ENCODE measurements at places on chromosomes 13 and 19.

GRCh38 chr19:35525873-35526272 lies 2.2 kb downstream of the SBSN start:
- no peak for DNase-seq

- DNase-seq, result no peak
Measured at GRCh38 chr19:2495130-2495641, 19.3 kb downstream of the GADD45B start.

DNA sequence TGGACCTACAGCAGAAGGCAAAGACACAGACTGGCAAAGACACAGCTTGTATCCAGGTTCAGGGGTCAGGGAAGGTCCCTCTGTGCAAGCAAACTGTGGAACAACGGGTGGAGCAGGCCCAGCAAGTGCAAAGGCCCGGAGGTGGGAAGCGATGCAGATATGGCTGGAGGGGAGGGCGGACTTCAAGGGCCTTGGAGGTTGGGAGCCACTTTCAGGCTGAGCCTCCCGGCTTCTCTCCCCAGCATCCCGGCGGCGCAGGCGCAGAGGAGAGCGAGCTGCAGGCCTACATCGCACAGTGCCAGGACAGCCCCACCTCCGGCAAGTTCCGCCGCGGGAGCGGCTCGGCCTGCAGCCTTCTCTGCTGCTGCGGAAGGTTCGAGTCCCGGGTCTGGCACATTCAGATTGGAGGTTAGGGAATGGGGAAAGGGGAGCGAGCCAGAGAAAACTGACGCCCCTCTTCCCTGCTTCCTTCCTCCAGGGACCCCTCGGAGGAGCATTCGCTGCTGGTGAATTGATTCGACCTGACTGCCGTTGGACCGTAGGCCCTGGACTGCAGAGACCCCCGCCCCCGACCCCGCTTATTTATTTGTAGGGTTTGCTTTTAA lies 2.1 kb upstream of the PNPLA6 start:
- DNase-seq, result no peak

DNA sequence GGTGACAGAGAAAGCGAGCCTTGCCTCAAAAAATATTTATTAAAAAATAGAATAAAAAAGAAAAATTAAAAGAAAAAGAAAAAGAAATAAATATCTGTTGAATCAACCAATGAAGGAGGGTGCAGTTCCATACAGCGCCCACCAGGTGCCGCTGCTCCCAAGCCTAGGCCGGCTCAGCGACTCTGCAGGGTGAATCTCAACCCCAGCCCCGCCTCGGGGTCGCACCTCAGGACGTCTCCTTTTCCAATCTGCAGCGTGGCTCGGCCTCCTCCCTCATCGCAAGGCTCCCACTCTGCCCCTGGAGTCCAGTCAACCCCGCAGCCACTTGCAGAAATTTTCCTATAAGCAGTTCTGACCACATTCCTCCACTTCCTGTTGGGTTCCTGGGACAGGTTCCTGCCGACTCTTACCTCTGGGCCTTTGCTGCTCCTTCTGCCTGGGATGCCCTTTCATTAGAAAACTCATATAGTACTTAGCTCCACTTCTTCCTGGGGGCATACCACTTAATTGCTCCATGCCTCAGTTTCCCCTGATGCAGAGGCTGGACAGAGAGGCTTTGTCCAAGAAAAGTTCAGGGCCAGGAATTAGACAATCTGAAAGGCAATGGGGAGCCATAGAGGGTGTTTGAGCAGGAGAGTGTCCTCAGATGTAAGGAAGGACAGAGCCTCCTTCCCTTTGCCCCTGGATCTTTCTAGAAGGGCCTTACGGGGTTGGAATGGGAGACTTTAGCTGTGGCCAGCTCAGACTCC lies 24.3 kb downstream of the NFILZ start:
- peak; percentile 44 for DNase-seq
